Ecto neural progenitor cell (in vitro differentiated cells): ENCODE measurements at places on chromosomes 4 and X.
A peak's percentile ranks its signal among the peaks of the same experiment; 100 is the strongest.

DNA sequence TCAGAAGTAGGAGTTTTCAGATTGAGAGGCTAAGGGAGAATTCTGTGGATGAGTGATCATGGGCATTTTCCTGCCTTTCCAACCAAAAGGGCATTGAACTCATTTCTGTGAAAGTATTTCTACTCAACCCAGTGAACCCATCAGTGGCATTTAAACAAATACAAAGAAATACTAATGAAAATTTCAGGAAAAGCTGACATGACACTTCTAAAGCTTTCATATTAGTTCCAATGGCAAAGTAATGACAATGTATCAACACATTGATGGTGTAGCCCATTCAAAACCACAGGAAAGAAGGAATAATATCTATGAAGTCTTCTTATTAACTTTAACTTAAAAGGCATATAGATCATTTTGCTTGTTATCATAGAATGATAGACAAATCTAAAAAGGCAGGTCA, 183.5 kb upstream of the ANXA10 start:
- no peak for DNase-seq

- no peak for DNase-seq
Measured at GRCh38 chr4:90349636-90350035, 222.4 kb downstream of the CCSER1 start.

DNA sequence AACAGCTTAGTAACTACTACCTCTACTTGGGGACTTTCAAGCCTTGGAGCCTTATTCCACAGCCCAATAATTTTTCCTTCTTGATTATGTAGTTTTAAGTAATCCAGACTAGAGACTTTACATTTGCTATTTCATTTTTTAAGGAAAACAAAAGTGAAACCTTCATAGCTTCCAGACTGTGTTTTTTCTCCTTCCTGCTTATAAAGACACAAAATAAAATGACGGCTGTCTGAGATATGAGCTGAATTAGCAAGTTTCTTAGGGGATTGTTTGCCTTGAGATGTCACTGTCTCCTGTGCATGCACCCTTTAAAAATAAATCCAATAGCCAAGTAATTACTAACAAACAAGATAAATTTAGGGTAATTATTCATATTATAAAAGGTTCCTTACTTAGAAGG, 78.8 kb upstream of the PACRGL start:
- no peak for DNase-seq

GRCh38 chr4:181323061-181323460, 920.1 kb upstream of the TENM3 start:
- no peak for DNase-seq

GRCh38 chr4:67036791-67037190, 508.5 kb downstream of the CENPC start:
- no peak for DNase-seq

GRCh38 chr4:130632731-130633604, 1537.0 kb downstream of the C4orf33 start:
- no peak for DNase-seq

- no peak for DNase-seq
Measured at GRCh38 chr4:153479101-153479500, 12.9 kb downstream of the TMEM131L start.

- DNase-seq: no peak
Measured at GRCh38 chr4:25813448-25814106, 49.2 kb downstream of the SEL1L3 start.

- DNase-seq: peak; percentile 60
Measured at GRCh38 chrX:15564981-15565579, 35.7 kb downstream of the ACE2 start.

DNA sequence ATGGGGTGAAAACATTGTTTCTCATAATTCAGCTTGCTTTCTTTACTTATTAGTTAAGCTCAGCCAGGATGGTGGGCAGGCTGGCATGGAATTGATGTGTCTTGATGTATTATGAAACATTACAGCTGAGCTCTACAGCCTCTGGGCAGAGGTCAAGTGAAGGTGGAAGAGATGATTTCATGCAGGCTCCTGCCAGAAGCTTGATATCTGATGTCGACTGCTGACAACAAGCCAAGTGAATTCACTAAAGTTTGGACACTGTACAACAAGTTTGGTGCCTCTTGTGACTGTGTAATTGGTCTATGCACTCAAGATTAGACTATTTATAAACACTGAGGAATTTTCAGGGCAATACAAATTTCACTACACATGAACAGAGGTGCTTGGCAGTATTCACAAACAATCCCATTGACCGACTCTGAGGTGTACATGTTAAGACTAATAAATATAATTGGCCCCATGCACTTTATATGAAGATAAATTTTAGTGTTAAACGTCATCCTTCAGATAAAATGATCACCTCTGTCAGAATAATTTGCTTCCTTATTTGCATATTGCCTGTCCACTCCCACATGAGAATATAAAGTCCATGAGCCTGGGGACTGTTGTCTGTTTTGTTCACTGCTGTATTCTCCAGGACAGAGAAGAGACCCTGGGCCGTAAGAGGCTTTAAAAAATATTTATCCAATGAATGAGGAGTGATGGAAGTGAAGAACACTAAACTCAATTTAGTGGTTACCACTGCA, 612.2 kb downstream of the IQCM start:
- DNase-seq: no peak

DNA sequence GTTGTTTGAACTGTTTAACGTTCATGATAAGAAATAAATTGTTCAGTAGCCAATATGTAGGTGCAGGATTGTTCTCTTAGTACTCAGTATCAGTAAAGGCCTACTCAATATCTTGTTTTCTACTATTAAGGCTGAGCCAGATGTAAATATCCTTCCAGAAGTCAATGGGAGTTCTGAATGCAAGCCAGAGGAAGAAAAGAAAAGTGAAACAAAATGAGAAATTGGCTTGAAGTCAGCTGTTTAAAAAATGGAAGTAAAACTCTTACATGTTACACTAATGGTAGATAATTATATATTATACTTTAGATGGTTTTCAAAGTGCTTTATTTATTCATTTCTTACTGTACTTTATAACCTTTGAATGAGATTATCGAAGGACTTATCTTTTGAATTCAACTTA, 1417.9 kb downstream of the ADGRL3 start:
- DNase-seq: no peak

GRCh38 chr4:163610648-163611047, 116.2 kb downstream of the TMA16 start:
- DNase-seq: no peak

- no peak for DNase-seq
Measured at GRCh38 chrX:20499763-20500162, 233.1 kb upstream of the RPS6KA3 start.

- DNase-seq: no peak
Measured at GRCh38 chr4:181661090-181661489, 582.1 kb upstream of the TENM3 start.

- DNase-seq: no peak
Measured at GRCh38 chr4:135917011-135917410, 1615.3 kb downstream of the PCDH18 start.

DNA sequence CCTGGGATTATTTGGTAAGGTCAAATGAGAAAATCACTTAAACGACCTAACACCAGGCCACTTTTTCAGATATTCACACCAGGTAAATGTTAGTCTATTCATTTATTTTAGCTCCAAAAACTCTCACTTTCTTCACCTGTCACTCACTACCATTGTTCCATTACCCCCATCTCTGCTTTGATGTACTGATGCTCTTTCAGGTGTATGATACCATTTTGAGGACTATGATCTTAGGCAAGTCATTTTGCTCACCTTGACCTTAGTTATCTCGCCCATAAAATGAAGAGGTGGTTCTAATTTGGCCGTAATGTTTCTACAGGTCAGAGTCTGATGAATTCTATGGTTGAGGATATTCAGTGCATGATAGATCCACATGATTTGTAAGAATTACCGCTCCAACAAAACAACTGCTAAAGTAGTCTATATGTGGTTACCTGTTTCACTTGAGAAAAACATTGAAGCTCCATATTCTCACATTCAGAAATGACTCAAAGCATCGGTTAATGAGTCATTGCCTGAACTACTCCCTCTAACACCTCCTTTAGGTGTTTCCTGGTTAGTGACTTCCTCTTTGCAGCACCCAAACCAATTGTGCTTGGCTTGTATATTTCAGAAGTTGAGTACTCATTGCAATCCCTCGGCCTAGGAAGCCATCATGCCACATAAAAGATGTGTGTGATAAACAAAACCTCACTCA, 4.5 kb downstream of the DTHD1 start:
- DNase-seq: no peak

GRCh38 chr4:89324671-89325070, 17.1 kb upstream of the GPRIN3 start:
- no peak for DNase-seq

DNA sequence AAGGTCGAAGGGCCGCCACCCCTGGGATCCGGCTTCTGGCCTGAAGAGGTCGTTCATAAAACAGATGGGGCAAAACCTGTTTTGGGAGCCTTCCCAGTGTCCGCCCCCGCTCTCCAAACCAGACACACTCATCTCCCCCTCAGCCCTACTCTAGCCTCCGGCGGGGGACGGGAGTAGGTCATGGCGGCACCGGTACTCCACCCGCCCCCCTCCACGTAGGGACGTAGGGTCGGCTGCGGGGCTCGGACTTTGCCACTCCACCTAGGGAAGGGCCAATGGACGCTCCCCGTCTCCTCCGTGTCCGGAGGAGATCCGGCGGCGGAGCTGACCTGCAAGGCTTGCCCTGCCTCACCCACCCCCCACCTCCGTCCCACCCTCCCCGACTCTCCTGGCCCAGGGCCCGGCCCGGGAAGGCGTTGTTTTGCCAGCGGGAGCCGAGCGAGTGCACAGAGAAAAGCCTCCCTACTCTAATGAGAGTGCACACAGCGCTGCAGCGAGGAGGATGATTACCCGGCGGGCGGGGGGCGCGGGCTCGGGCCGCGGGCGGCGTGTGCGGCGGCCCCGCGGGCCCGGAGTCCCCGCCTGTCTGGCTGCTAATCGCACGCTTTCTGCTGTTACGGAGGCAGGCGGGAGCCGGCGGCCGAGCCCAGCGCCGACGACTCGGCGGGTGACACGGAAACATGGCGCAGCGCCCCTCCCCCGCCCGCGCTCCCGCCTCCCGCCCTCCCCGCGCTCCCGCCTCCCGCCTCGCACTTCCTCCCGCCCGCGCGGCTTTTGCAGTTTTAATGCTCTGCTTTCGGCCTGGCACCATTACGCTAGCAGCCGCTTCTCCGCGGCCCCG, 8.3 kb upstream of the BCOR start:
- peak; percentile 84 for DNase-seq

GRCh38 chrX:37485429-37485828, 86.0 kb upstream of the LANCL3 start:
- no peak for DNase-seq

GRCh38 chrX:14274691-14275090, 245.0 kb upstream of the GEMIN8 start:
- no peak for DNase-seq

GRCh38 chr4:41014158-41014557, 200.2 kb downstream of the APBB2 start:
- no peak for DNase-seq

DNA sequence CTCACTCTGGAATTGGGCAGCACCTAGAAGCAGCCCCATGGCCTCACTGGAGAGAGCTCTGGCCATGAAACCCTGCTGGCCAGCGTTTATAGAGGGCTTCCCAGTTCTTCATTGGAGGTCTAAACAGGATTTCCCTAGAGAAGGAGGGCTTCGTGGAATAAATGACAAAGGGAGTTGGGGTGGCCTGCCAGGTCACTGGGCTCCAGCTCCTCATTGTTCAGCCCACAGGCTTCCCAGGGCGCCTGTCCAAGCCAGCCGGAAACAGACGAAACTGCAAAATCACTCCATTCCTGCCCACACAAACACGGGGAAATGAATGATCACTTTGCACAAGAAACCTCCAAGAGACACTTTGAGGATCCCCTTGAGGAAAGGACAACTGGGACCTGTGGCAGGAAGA, 189.7 kb downstream of the TSPAN5 start:
- peak; percentile 49 for DNase-seq

- DNase-seq: no peak
Measured at GRCh38 chrX:55142919-55143310, 54.1 kb downstream of the PAGE2 start.
